Activated CD8-positive, alpha-beta T cell treated with anti-CD3 and anti-CD28 coated beads, Interleukin-2, amount 10 ng/mL, durations not matched to agents 7 days and 5 days (primary cell): ENCODE measurements at places on chromosomes 2 and 18. TPM values are rescaled to one million over a fixed set of nuclear protein-coding genes. Genes with fewer than 3 reads are reported as not detected.

Gene C2orf81
- 1.5 TPM for total RNA-seq

Gene ST8SIA3
- not detected for total RNA-seq

Gene UGT1A8
- not detected for total RNA-seq

Gene MATN3
- total RNA-seq = not detected

GRCh38 chr2:201938156-201938775 lies 95.4 kb upstream of the FZD7 start:
- H3K4me3 ChIP-seq = no peak overlapping the region
- no peak for DNase-seq
- H3K36me3 ChIP-seq = no peaks in the 10 kb centered on the region

- no peak overlapping the region for H3K27ac ChIP-seq
- H3K4me3 ChIP-seq = no peak overlapping the region
- peaks cover 6% of the 10 kb centered on the region for H3K27me3 ChIP-seq
- H3K36me3 ChIP-seq = no peaks in the 10 kb centered on the region
These were observed 42.3 kb upstream of the FHOD3 start for GRCh38 chr18:36255072-36255698.

DNA sequence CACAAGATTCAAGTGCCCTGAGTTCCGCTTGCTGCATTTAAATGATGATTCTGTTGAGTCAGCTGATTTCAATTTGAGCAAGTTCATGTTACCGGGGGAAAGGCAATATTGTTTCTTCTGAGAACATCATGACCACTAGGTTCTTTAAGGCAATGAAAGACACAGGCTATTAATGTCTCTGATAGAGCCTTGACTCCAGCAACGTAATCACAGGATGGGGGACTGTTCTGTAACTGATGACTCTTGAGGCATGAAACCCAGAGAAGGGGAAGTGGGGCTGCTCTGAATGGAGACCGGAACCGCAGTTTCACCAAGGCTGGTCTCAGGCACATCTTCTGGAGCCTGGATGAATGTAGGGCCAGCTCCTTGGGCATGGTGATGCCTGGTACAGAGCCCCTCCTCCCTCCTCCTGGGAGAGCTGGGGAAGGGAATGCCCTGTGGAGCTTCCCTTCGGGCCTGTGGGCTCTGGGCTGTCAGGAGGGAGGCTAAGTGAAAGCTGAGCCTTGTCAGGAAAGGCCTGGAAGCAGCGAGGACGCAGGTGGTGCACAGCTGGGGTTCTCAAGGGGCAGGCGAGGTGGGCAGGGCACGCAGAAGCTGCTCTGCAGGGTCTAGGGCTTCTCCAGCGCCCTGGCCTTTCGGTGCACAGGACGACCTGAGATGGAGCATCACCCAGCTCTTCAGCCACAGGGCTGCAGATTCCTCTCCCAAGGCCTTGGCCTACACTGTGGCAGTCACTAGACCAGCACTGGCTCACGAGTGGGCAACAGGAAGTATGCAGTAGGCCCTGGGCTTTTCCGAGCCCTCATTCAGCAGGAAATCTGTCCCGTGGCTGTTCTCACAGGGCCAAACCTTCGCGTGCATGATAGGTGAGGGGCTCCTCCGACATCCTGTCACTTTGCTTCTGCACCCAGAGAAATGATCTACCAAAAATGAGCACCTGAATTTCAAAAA lies 36.6 kb upstream of the PRLH start:
- no peak for DNase-seq
- H3K4me3 ChIP-seq = no peak overlapping the region
- H3K36me3 ChIP-seq = no peaks in the 10 kb centered on the region
- no peaks in the 10 kb centered on the region for H3K4me1 ChIP-seq
- H3K27me3 ChIP-seq = no peaks in the 10 kb centered on the region

DNA sequence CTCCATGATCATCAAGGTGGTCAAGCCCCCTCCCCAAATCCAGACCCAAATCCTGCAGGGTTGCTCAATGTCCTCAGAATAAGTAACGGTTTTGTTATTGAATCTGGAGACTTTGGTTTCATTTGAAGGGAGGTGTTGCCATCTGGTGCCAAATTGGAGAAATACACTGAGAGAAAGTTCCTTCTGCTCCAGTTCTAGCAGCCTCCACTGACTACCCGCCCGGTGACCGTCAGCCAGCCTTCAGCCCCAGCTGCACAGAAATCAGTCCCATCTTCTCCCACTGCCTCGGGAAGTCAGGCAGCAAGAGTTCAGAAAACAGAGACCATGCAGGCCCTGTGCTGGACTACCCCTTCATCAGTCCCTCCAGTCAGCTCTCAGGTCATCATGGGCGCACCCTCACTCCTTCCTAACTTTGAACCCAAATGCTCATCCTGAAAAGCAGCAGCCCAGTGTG lies 38.7 kb downstream of the PKDCC start:
- no peaks in the 10 kb centered on the region for H3K36me3 ChIP-seq
- no peak overlapping the region for H3K4me3 ChIP-seq
- peaks cover 8% of the 10 kb centered on the region for H3K4me1 ChIP-seq
- H3K27me3 ChIP-seq = peaks cover 16% of the 10 kb centered on the region
- peak; percentile 63 for DNase-seq

- no peak overlapping the region for H3K27ac ChIP-seq
- H3K4me3 ChIP-seq = peak overlapping the region; percentile 69
- no peaks in the 10 kb centered on the region for H3K36me3 ChIP-seq
- peaks cover 30% of the 10 kb centered on the region for H3K27me3 ChIP-seq
- DNase-seq = peak; percentile 37
These were observed 7.9 kb downstream of the TMEM198 start for GRCh38 chr2:219551441-219552381.

GRCh38 chr2:28633746-28634145 lies 117.9 kb upstream of the PPP1CB start:
- no peaks in the 10 kb centered on the region for H3K27me3 ChIP-seq
- H3K36me3 ChIP-seq = no peaks in the 10 kb centered on the region
- no peak overlapping the region for H3K27ac ChIP-seq
- H3K4me1 ChIP-seq = peaks cover 6% of the 10 kb centered on the region

DNA sequence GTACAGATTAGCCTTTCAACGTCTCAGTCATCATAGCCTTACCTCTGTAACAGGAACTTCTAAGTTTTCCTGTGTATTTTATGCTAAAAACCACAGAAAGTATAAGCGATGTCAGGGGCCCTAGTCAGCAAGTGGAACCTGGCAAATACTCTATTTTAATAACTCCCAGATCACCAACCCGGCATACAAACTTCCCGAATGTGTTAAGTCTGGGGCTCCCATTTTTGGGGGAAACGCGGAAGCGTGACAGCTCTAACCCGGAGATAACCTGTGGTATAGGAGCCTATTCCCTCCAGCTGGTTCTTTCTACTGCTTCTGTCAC lies 574 bp downstream of the NIFK start:
- peaks cover 51% of the 10 kb centered on the region for H3K4me1 ChIP-seq
- H3K27me3 ChIP-seq = peaks cover 3% of the 10 kb centered on the region
- DNase-seq = no peak
- peaks cover 34% of the 10 kb centered on the region for H3K36me3 ChIP-seq

DNA sequence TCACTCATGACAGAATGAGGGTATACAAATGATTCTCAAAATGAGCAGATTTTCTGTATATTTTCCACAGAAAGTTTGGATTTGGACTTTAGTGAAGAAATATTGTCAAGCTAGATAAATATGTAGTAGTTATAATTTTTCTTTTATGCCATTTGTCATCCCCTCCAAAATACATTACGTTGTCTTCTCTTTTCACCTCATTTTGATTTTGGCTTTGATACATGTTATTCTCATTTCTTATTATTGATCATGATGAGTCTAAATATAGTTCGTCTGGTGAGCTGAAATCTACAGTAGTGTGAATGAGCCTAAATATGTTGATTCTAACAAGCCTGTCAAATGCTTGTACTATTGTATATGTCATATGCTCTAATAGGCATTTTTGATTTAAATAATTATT lies 12.3 kb downstream of the DDX1 start:
- no peak for DNase-seq
- H3K4me1 ChIP-seq = no peaks in the 10 kb centered on the region
- H3K27me3 ChIP-seq = no peaks in the 10 kb centered on the region
- H3K27ac ChIP-seq = no peak overlapping the region

- no peak overlapping the region for H3K27ac ChIP-seq
- no peak overlapping the region for H3K4me3 ChIP-seq
- DNase-seq = no peak
- H3K36me3 ChIP-seq = no peaks in the 10 kb centered on the region
These were observed 14.6 kb upstream of the TMEM214 start for GRCh38 chr2:27018142-27018541.

DNA sequence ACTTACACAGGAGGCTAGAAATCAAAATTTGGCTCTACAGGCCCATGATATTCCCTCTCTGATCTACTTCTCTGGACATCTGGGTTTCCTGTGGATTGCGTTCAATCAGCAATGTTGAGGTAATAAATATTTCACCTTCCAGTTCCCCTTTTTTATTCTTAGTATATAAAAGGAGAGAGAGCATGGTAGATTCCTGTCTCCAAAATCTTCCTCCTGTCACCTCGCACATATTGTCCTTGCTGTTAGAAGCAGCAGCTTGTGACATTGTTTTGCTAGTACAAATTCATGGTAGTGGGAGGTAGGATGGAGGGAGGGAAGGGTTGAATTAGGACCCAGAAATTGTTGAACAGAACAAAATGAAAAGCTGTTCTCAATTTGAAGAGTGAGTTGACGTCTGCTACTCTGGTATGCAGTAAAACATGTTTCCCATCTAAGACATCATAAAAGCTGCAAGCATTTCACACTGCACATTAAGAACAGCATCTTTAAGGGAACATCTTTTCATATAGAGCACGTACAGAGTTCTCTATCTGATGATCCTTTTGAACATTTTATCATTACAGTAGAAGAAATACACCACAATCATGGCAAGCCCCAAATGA lies 156.4 kb downstream of the RDH14 start:
- H3K4me1 ChIP-seq = no peaks in the 10 kb centered on the region
- no peak overlapping the region for H3K27ac ChIP-seq
- H3K36me3 ChIP-seq = no peaks in the 10 kb centered on the region
- no peak overlapping the region for H3K4me3 ChIP-seq
- H3K27me3 ChIP-seq = peaks cover 7% of the 10 kb centered on the region

GRCh38 chr2:70084973-70085710 lies 2.1 kb upstream of the PCBP1 start:
- H3K4me3 ChIP-seq = peak overlapping the region; percentile 97
- peaks cover 47% of the 10 kb centered on the region for H3K4me1 ChIP-seq
- peaks cover 60% of the 10 kb centered on the region for H3K36me3 ChIP-seq
- H3K27ac ChIP-seq = peak overlapping the region; percentile 100
- H3K27me3 ChIP-seq = no peaks in the 10 kb centered on the region

GRCh38 chr2:210561475-210561874 lies 5.1 kb downstream of the CPS1 start:
- H3K27ac ChIP-seq = no peak overlapping the region
- no peak for DNase-seq
- H3K4me3 ChIP-seq = no peak overlapping the region
- H3K36me3 ChIP-seq = no peaks in the 10 kb centered on the region

DNA sequence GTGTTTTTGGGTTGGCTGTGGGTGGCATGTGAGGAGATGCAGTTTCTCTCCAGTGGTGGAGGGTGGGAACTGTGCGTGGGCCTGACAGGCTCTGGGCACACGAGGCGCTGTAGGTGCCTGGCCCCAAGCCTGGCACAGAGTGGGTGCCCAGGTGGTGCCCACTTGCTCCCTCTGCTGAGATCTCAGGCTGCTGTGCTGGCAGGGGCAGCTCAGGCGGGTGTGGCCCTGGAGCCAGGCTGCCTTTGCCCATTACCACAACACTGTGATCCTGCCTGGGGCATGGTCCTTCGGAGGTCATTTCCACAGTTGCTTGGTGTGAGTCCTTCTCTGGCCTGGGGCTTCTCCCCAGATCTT lies 20.4 kb downstream of the TSHZ1 start:
- no peaks in the 10 kb centered on the region for H3K27me3 ChIP-seq
- DNase-seq = no peak
- H3K4me3 ChIP-seq = no peak overlapping the region
- peaks cover 31% of the 10 kb centered on the region for H3K4me1 ChIP-seq

DNA sequence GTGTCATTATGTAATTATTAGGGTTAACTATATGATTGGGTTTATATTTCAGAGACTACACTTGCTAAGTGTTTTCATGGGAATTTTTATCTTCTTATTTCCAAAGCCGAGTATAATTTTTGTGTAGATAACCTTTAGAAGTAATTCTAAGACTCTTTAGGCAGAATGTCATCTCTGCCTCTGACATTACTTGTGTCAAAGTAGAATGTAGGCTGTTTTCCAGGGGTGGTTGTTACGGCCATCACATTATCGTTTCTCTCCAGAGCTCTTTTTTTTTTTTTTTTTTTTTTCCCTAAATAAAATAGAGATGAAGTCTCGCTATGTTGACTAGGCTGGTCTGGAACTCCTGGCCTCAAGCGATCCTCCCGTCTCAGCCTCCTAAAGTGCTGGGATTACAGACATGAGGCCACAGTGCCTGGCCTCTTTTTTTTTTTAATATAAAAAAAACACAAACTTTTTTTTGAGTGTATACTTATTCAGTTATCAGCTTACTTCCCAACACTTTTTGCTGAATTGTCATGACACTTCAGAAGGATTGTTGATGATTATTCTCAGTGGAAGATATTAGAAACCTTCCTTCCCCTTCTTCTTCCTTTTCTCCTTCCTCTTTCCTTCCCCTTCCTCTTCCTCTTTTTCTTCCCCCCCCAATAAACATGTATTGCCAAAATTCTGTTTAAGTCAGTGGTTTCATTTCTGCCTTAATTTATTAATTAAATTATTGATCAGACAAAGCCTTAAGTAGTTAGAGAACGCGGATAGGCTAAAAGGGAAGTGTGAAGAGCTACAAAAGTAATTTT lies 2.3 kb downstream of the PIKFYVE start:
- no peak for DNase-seq
- peaks cover 37% of the 10 kb centered on the region for H3K4me1 ChIP-seq
- peaks cover 24% of the 10 kb centered on the region for H3K36me3 ChIP-seq
- no peak overlapping the region for H3K27ac ChIP-seq
- H3K27me3 ChIP-seq = no peaks in the 10 kb centered on the region

DNA sequence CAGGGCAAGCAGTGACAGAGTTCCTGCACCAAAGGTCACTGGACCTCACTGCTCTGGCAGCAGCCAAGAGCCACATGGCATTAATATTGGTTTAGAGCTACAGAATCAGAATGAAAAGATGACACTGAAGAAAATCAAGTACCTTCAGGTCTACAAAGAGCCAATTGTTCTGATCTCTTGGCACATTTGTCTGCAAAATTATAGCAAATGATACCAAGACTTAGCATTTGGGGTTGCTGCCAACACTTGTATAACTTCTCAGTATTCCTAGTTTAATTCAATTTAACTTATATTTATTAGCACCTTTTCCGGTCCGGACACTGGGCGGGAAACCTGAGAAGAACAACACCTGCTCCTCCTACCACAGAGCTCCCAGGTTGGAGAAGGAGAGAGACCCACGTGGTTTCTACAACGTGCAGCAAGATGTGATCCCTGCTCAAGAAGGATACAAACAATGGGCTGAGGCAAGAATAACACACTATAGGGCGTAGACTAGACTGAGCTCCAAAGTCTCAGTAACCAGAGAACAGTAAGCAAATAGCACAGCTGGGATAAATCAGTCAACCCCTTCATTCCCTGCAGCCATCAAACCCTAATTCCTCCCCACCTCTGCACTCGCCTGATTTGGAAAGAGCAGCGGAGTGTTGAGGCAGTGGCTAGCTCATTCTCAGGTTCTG lies 2.4 kb downstream of the LRRC30 start:
- H3K4me1 ChIP-seq = no peaks in the 10 kb centered on the region
- no peak for DNase-seq
- no peak overlapping the region for H3K27ac ChIP-seq
- no peaks in the 10 kb centered on the region for H3K27me3 ChIP-seq
- H3K4me3 ChIP-seq = no peak overlapping the region
